ENCODE measurements at places on chromosomes 3 and 15.
A peak's percentile ranks its signal among the peaks of the same experiment; 100 is the strongest.

DNA sequence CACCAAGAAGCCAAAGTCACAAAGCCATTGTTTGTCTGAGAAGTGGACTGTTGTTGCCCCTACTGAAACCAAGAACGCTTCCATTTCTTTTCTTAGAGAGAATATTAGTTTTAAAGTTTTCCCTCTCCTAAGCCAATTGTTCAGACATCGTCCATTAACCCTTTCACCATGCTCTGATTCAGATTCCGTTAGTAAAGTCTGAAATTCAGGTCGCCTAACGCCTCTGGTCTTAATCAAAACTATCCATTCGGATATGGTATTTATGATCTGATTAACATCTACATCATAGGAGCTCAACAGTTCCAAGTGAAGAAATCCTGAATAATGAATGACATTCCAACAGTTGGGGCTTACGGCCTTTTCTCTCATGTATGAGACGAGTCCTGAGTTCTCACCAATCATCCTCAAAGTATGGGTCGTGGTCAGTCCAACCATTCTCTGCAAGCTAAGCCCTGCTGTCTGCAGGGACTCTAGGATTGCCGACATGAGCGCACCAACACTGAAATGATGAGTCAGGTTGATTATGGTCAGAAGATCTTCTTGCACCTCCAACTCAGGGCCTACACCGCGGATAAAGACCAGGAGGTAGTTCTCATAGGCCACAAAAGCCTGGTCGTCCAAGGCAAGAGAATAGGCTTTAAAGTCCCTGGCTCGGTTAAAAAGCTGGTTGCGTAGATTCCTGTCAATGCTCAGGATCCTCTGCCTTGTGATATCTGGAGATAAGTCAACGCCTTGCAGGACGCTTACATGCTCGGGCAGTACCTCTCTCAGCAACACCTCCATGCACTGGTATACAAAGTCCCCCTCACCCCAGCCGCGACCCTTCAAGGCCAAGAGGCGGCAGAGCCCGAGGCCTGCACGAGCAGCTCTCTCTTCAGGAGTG is 767 bp downstream of the EPM2AIP1 start:
- DNase-seq, result no peak

GRCh38 chr15:29945943-29946596 is 123.8 kb upstream of the TJP1 start:
- DNase-seq, result no peak

GRCh38 chr3:43455233-43455632 is 166.6 kb downstream of the ANO10 start:
- DNase-seq, result no peak

- DNase-seq, result no peak
These were observed 1125.4 kb downstream of the ROBO1 start for GRCh38 chr3:78642226-78643035.

GRCh38 chr15:89416339-89417183 is 79.8 kb downstream of the RHCG start:
- no peak for DNase-seq

- no peak for DNase-seq
These were observed 98.0 kb upstream of the SLC6A6 start for GRCh38 chr3:14304101-14305045.

DNA sequence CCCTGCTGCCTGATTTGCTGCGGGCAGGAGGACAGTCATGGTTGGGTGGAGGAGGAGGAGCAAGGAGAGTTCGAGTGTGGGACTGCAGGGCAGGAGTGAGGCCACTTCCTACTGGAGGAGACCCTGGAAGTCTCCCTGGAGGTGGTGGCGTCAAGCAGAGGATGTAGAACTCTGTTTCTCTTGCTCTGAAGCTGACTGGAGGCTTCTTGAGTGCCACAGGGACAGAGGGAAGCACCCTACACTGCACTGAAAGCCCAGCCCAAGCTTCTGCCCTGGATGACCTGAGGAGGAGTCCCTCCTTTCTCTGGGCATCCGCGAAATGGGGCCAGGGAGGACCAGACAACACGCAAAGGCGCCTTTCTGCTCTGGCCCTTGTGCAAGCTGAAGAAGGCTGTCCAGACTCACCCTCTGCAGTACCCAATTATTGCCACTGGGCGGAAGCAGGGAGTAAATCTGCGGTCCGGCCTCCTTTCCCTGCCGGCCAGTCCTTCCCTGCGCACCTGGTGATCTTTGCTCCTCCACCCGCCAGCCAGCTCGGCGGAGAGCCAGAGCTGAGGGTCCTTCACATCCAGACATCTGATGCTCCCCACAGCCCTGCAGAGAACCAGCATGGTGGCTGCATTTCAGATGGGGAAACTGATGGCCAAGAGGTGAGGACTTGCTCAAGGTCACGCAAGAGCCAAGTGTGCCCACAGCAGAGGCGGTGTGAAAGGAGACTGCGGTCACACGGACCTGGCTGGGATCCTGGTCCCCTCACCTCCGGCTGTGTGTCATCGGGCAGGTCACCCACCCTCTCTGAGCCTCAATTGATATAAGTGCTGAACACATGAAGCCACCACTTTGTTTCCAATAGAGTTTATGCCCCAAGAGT is 207.1 kb downstream of the TBC1D2B start:
- peak; percentile 32 for DNase-seq

DNA sequence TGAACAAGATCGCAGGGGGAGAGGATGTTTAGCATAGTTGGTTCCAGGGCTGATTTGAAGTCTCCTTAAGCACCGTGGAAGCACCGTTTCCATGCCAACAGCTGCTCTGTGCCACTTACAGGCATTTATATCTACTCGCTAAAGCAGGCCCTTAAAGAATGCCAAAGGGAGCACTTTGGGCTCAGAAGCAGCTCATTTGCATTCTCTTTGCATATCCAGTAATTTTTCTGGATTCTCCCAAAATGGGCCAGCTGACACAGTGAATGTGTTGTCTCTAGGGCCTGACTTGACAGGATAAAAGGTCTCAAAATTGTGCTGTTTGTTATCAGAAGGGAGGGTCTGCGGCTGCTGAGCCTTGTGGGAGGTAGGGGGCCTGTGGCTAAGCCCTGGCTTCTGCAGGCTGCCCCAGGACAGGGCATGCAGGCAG is 138.6 kb downstream of the FBLN2 start:
- DNase-seq, result no peak

- no peak for DNase-seq
These were observed 12.0 kb downstream of the SEMA5B start for GRCh38 chr3:123015596-123015995.

DNA sequence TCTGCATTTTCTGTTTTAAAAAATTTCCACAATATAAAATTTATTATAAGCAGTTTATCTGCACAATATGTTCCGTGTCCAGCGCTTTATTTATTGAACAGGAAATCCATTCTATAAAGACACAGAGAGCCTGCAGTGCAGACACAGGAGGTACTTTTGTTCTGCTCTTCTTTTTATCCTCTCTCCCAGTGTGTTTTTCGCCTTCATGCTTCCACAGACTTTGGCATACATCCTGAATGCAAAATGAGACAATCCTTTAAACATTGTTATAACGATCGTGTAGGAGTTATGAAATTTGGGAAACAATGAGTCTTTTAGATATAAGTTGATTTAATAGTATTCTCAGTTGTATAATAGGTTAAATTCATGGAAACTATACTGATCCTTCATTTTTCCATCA is 749.2 kb downstream of the NAALADL2 start:
- no peak for DNase-seq

- no peak for DNase-seq
These were observed 183.2 kb downstream of the SSR3 start for GRCh38 chr3:156371701-156372100.

GRCh38 chr3:49277383-49277775 is 347 bp upstream of the C3orf62 start:
- DNase-seq, result no peak

DNA sequence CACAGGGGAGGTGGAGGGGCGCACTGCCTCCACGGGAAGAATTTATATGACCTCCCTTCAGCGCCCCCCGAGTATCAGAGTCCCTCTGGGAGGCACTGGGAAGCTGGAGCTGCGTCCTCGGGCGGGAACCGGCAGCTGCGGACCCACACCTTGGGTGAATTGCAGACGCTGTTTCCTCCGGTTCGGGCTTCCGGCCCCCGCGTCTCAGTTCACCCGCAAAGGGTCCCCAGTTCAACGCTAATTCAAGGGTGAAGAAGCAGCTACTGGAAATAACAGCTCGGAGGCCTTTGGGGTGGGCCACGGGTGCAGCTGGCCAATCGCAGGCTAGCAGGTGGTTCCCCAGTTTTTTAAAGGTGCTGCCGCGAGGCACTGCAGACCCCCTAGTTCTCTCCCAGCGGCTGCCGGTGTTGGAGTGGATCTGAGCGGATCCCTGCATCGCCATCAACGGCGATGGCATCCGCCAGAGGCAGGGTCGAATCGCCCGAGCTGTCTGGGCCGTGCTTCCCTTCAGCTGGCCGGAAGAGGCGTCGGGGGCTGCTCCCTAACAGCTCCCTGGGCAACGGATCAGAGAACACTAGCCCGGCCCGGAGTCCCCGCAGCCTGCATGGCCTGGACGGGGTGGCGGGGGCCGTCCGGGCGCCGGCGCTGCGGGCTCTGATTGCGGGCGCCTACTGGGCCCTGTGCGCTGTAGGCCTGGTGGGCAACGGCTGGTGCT is 19.4 kb upstream of the ADAMTS7 start:
- DNase-seq, result no peak

GRCh38 chr15:93136606-93137005 is 47.6 kb upstream of the RGMA start:
- DNase-seq, result no peak

DNA sequence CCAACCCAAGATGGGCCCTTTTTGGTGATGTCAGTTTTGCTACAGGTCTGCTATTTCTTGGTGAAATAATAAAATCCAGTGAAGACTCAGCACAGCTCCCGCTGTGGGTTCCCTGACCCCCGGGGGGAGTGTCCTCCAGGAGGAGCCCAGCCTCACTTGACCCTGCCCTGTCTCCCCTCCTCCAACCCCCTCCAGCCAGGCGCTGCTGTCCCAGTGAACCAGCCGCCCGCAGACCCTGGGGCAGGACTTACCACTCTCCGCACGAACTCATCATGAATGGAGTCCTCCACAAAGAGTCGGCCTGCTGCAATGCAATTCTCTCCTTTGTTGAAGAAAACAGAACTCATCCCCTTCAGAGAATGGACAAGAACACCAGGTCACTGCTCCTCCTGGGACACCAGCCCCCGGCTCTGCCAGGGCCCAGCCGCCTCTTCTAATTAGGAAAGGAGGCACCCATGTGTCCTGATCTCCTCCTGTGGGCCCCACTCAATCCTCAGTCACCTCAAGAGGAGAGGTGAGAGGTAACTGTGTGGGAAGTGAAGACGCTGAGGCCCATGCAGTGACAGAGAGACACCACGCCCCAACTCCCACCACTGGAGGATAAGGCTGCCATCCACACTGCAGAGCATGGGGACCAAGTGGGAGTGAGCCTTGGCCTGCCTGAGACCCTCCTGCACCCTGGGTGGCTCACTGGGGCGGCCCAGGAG is 28.8 kb upstream of the SLC41A3 start:
- no peak for DNase-seq

DNA sequence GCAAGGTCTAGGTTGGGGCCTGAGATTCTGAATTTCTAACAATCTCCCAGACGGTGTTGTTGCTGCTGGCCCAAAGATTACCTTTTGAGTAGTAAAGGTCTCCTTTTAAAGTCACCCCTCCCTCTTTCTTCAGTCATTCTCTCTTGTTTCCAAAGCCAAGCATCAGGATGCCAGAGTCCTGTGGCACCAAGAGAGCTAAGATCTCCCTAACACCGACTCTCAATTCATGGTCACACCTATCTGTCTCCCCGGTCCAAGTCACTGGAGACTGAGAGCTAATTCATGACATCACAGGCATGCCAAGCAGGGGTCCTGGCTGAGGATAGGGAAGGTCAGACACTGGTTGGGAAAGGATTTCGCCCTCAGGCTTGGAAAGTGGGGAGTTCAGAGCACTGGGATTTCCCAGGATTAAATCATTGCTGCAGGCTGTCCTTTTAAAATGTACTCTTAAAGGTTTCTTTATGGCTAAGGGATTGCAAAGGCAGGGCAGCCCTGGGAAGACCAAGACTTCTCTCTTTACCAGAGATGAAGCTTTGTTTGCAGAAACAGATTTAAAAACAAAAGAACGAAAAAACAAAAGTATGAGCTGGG is 7.3 kb downstream of the SHOX2 start:
- DNase-seq, result no peak

- no peak for DNase-seq
These were observed 139.6 kb downstream of the CMSS1 start for GRCh38 chr3:99957151-99957796.

DNA sequence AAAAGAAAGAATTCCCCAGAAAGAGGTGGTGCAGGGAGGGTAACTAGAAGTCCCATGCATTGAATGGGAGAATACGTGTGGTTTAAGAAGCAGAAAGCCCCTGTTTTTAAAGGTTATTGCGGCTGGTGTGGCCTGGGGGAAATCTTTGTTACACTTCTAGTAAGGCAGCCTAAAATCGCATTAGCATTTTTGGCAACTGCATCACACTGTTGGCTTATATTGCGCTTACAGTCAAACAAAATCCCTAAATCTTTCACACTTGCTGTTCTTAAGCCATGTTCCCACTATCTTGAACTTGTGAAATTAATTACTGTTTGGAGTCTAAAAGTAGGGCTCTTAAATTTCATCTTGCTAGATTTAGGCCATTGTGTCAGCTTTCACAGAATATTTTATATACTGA is 66.0 kb upstream of the GOLIM4 start:
- DNase-seq, result no peak

GRCh38 chr3:38468765-38469164 is 15.1 kb downstream of the ACVR2B start:
- DNase-seq, result no peak

DNA sequence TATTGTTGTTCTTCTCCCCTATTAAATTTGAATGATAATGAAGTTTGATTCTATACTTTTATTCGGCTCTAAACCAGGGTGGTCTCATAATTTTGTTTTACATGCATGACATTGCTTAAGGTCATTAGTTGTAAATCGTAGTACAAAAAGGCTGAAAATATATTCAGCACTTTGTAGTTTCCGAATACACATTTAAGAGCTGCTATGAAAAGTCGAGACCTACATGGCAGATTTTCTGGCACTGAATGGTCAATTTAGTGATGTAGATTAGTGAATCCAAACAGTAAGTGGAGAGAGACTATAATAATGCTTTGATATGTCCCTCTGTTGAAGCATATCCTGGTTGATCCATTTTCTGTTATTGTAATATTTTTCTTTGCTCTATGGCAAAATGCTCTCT is 254.0 kb upstream of the SOX2 start:
- DNase-seq, result no peak

- no peak for DNase-seq
These were observed 1066.5 kb downstream of the PLOD2 start for GRCh38 chr3:145094355-145094941.
